SK-N-DZ (cell line): ENCODE measurements at places on chromosomes 6 and 20.

GRCh38 chr6:152893187-152893586 lies 89.7 kb downstream of the FBXO5 start:
- no peak for DNase-seq

GRCh38 chr6:140544431-140544830 lies 1170.0 kb upstream of the CITED2 start:
- no peak for DNase-seq

- peak; percentile 77 for DNase-seq
Measured at GRCh38 chr6:136290410-136291010, 864 bp upstream of the BCLAF1 start.

DNA sequence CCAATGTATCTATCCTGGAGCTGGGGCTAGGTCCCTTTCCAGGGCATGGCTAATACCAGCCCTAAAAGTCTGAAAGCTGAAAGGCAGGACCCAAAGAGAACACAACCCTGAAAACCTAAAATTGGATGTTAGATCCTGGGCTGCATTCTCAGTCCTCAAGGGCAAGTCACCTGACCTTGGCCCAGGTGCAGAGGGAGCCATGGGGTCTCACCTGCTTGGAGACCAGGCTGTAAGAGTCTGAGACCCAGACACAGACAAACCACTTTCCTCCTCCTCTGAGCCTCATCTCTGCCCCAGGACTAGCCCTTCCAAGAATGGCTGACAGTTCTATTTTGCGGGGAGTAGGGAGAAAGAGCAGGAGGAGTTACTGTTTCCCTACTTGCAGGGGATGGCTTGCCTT lies 60.0 kb downstream of the EFCAB8 start:
- DNase-seq: no peak

DNA sequence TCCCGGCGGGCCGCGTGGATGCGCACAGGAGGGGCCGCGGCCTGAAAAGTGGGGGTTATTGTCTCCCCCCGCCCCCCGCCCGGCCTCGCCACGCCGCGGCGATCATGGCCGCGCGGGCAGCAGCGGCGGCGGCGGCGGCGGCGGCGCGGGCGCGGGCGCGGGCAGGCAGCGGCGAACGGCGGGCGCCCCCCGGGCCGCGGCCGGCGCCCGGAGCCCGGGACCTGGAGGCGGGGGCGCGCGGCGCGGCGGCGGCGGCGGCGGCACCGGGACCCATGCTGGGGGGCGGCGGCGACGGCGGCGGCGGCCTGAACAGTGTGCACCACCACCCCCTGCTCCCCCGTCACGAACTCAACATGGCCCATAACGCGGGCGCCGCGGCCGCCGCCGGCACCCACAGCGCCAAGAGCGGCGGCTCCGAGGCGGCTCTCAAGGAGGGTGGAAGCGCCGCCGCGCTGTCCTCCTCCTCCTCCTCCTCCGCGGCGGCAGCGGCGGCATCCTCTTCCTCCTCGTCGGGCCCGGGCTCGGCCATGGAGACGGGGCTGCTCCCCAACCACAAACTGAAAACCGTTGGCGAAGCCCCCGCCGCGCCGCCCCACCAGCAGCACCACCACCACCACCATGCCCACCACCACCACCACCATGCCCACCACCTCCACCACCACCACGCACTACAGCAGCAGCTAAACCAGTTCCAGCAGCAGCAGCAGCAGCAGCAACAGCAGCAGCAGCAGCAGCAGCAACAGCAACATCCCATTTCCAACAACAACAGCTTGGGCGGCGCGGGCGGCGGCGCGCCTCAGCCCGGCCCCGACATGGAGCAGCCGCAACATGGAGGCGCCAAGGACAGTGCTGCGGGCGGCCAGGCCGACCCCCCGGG lies 637 bp downstream of the ARID1B start:
- DNase-seq: peak; percentile 52
